ENCODE measurements at places on chromosomes 12 and 14. TPM values are rescaled to one million over a fixed set of nuclear protein-coding genes. Genes with fewer than 3 reads are reported as not detected.

The HCAR2 gene
- not detected for total RNA-seq

The DNAJC22 gene
- 8.2 TPM for total RNA-seq

The GPR68 gene
- total RNA-seq = 0.71 TPM

The ALX1 gene
- not detected for total RNA-seq

The ST8SIA1 gene
- 2.5 TPM for total RNA-seq

The PLEKHD1 gene
- not detected for total RNA-seq

The FSCB gene
- not detected for total RNA-seq

The SCN8A gene
- total RNA-seq = 6.4 TPM

The GARIN6 gene
- total RNA-seq = not detected

The CISTR gene
- not detected for total RNA-seq

The SIRT4 gene
- total RNA-seq = 7.4 TPM

The RD3L gene
- not detected for total RNA-seq

The SUPT16H gene
- 115 TPM for total RNA-seq

The NRXN3 gene
- 1.1 TPM for total RNA-seq

The LGMN gene
- total RNA-seq = 62.0 TPM

The CRACR2A gene
- not detected for total RNA-seq

The C2CD5 gene
- total RNA-seq = 14.4 TPM

The WSCD2 gene
- not detected for total RNA-seq

The CMTM5 gene
- total RNA-seq = not detected

The TRHDE gene
- total RNA-seq = 9.1 TPM

The SRGAP1 gene
- total RNA-seq = 3.0 TPM

The KRT78 gene
- total RNA-seq = 0.22 TPM

The TEX52 gene
- not detected for total RNA-seq

The PPP1CC gene
- 107 TPM for total RNA-seq

The ZNF385A gene
- total RNA-seq = 4.6 TPM

The RNASE1 gene
- total RNA-seq = 1.6 TPM

The ADGRD1 gene
- not detected for total RNA-seq

The HOXC13 gene
- total RNA-seq = 31.2 TPM

The CELA1 gene
- not detected for total RNA-seq

The GPX2 gene
- not detected for total RNA-seq
